Esophagus mucosa (tissue), 1 donor: ENCODE measurements at places on chromosomes 12 and 14. TPM values are rescaled to one million over a fixed set of nuclear protein-coding genes. Genes with fewer than 3 reads are reported as not detected.

- no peak for ATAC-seq
Observed at GRCh38 chr12:67911275-67911600, 78.0 kb upstream of the IFNG-AS1 start.

- ATAC-seq = no peak
Observed at GRCh38 chr12:71558445-71558844, 105.2 kb downstream of the ZFC3H1 start.

DNA sequence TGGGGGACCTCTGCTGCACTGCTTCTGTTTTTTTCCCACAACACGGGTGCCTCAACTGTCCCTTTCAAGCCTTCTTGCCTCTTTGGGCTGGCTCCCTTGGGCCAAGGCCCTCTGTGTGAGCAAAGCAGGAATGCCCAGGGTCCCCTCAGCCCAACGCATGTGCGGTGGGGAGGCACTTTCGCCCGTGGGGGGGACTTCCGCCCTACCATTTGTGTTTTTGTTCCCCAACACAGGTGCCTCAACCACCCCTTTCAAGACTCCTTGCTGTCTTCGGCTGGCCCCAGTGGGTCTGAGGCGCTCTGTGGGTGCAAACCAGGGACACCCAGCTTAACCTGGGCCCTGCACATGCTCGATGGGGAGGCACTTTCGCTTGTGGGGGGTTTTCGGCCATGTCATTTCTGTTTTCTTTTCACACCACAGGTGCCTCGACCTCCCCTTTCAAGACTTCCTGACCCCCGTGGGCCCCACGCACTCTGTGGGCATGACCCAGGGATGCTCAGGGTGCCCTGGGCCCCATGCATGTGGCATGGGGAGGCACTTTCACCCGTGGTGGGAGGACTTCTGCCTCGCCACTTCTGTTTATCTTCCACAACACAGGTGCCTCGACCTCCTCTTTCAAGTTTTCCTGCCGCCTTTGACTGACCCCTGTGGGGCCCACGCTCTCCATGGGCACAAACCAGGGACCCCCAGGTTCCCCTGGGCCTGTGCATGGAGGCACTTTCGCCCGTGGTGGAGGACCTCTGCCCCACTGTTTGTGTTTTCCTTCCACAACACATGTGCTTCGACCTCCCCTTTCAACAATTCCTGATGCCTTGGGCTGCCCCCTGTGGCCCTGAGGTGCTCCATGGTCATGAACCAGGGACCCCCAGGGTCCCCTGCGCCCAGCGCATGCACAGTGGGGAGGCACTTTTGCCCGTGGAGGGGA, 365.7 kb downstream of the ALG10 start:
- no peak for ATAC-seq

GRCh38 chr12:64782191-64782876, 23.1 kb upstream of the GNS start:
- no peak for ATAC-seq

- no peak for ATAC-seq
Observed at GRCh38 chr14:100362311-100362927, 39.3 kb downstream of the SLC25A47 start.

GRCh38 chr14:24556756-24557155, 19.3 kb downstream of the CTSG start:
- no peak for ATAC-seq

DNA sequence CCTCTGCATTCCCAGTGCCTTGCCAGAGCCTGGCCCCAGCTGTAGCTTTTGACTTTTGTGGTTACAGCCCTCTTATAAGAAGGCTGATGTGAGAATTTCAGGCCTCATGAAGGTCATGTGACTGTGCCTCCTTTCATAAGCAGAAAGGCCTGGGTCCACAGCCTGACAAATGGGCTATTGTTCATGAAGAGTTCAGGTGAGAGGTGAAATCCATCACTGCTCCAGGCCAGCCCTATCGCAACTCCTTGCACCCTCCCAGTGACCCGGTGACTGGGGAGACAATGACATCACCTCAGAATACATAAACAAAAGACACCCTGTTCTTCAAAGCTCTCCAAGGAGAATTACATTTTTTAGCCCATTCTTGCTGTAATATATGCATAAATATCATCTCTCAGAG, 321.5 kb downstream of the PCNX1 start:
- ATAC-seq = peak; percentile 60

DNA sequence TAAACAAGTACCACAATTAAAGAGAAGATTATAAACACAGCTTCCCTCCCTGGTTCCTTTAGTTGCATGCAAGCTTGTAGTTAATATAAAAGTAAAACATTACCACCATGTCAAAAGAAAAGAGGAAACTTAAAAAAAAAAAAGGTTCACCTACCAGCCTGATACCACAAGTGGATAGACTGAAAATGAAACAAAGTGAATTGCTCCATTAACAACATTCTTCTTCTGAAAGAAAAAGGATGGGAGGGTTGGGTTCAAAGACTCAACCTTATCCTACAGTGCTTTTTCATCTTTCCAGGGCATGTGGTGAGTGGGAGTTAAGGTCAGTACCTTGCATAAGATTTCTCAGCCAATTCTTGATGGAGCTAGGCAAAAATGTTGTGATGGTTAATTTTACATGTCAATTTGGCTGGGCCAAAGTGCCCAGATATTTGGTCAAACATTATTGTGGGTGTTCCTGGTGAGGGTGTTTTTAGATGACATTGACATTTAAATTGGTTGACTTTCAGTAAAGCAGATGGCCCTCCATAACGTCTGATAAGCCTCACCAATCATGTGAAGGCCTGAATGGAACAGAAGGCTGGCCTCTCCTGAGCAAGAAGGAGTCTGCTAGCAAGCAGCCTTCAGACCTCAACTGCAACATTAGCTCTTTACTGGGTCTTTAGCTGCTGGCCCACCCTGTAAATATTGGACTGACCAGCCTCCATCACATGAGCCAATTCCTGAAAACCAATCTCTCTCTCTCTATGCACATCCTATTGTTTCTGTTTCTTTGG, 28.8 kb downstream of the VCPKMT start:
- ATAC-seq = no peak

DNA sequence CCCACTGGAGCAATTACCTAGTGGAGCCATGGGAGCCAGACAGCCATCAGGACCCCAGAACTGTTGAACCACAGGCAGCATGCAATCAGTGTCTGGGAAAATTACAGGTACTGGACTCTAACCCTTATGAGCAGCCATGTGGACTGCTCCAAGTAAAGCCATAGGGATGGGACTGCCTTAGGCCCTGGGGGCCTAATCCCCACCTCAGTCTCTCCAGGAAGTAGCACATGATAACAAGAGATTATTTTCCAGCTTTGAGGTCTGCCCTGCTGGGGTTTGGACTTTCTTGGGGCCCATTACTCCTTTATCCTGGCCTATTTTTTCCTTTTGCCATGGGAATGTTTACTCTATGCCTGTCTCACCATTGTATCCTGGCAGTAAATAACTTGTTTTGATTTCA, 226.8 kb downstream of the AEBP2 start:
- ATAC-seq = peak; percentile 10

DNA sequence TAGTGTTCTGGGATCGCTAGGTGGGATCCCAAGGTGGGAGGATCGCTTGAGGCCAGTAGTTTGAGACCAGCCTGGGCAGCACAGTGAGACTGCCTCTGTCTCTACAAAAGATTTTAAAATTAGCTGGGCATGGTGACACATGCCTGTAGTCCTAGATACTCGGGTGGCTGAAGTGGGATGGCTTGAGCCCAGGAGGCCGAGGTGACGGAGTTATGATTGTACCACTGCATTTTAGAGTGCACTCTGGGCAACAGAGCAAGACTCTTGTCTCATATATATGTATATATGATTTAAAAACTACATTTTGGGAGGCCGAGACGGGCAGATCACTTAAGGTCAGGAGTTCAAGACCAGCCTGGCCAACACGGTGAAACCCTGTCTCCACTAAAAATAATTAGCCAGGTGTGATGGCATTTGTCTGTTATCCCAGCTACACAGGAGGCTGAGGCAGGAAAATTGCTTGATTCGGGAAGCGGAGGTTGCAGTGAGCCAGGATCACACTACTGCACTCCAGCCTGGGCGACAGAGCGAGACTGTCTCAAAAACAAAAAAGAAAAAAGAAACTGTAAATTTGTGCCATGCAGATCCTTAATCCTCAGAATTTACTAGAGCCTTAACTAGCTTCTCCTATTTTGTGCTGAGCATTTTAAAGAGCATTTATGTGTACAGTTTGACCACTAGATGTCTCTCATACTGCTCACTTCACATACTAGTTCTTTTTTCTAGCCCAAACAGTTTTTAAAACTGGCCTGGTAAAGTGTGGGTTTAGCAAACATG, 114.8 kb downstream of the MON2 start:
- ATAC-seq = peak; percentile 63

DNA sequence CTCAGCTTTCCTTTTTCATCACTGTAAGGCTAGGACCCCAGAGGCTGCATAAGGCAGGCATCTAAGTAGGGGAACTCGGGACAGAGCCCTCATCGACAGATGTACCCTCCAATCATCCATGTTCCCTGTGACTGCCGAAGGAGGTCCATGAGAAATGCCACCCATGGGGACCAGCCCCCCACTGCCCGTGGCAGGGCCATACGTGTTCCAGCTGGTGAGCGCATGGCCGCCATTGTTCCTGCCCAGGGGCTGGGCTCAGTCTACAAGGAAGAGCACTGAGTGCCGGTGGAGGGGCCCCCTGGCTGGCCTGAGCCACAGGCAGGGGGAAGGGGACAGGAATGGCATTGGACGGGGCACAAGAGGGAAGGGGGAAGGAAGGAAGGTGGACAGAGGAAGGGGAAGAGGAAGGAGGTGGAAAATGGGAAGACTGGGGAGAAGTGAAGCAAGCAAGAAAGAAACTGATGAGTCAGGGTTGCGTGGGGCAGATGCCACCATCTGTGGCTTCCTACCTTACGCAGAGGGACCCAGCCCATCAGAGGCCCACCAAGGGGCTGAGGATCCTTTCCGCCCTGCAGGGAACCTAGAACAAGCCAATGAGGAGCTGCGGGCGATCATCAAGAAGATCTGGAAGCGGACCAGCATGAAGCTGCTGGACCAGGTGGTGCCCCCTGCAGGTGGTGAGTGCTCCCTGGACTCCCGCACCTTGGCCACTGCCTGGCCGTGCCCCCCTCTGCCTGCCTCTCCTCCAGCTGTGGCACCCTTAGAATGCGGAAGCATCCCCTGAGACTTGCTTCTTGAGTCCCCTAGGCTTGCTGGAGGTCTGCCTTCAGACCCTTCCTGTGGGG, 120.6 kb upstream of the FKBP4 start:
- no peak for ATAC-seq

DNA sequence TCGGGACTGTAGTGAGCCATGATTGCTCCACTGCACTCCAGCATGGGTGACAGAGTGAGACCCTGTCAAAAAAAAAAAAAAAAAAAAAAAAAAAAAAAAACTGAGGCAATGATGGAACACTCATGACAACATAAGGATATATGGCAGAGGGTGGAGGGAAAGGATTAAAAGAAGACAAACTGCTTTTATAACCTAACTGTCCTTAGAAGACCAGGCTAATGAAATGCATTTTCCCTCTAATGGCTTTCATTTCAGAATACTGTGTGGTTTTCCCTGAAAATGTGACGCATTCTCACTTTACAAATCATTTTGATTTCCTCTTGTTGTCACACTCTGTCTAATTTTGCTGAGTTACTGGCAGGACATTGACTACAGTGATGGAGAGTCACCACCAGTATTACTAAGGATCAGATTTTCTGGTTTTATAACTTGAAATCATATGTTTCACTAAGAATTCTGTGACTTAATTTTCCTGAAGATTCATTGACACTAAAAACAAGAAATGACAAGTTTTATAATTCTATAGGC, 137.6 kb upstream of the SSTR1 start:
- no peak for ATAC-seq

- ATAC-seq = no peak
Observed at GRCh38 chr14:104111301-104112112, 26.0 kb downstream of the ASPG start.

DNA sequence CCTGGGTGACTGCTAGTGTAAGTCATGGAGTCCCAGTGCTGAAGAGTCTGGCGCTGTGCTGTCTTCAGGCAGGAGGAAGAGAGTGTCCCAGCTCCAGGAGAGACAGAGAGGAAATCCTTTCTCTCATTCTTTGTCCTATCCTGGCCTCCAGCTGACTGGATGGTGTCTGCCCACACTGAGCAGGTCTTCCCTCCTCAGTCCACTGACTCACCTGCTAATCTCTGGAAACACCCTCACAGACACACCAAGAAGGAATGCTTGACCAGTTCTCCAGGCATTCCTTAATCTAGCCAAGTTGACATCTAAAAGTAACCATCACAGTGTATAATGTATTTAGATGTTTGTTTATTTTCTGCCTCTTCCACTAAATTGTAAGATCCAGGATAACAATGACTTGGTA, 53.9 kb downstream of the EMP1 start:
- peak; percentile 81 for ATAC-seq

GRCh38 chr14:58944343-58944967, 244.0 kb upstream of the DAAM1 start:
- no peak for ATAC-seq

DNA sequence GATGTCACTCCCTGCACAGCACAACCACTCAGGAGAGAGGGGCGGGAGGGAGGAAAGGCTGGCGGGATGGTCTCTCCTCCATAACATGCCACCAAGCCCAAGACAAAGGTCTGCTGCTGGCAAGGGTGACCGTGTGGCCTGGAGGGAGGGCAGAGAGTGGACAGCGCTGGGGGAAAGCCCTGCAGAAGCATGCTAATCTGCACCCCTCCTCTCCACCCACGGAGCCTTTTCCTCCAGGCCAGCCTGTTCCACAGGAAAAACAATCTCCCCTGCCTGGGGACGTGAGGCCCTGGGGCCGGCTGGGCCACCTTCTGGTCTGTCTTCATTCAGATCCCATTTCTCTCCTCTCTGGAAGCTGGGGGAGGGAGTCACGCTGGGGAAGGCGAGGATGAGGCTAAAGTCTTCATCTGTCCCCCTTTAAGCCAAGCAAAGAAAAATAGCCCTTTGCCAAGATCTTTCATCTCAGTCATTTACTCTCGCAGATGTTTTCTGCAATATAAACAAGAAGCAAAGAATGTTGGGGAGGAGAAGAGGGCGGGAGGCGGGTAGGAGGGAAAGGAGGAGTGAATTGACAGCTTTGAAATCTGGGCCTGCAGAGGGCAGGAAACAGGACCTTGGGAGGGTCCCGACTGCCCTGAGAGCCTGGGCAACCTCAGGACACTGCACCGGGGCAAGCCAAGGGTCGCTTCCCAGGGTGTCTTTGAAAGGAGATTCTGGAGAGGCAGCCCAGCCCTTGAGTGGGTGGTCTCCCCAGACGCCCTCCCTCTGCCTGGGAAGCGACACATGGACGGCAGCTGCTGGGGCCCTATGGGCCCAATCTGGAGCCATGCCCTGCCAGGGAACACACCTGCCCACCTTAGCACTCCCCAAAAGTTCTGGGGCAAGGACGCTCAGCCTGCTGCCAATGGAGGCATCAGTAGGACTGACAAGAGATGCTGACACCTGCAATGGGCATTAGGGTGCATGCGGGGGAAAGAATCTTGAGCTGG, 133.6 kb downstream of the ZFP36L1 start:
- ATAC-seq = peak; percentile 9

MLEC gene
- total RNA-seq = 40.1 TPM

PAPLN gene
- total RNA-seq = 5.1 TPM

MYH6 gene
- not detected for total RNA-seq

VWF gene
- total RNA-seq = 53.7 TPM

RERGL gene
- total RNA-seq = 0.40 TPM

GLIPR1L1 gene
- not detected for total RNA-seq

TMEM121 gene
- 0.48 TPM for total RNA-seq
